NCI-H1694 treated with DMSO at 0.1 percent for 48 hours (cell line): ENCODE measurements at places on chromosomes 5 and 9.

DNA sequence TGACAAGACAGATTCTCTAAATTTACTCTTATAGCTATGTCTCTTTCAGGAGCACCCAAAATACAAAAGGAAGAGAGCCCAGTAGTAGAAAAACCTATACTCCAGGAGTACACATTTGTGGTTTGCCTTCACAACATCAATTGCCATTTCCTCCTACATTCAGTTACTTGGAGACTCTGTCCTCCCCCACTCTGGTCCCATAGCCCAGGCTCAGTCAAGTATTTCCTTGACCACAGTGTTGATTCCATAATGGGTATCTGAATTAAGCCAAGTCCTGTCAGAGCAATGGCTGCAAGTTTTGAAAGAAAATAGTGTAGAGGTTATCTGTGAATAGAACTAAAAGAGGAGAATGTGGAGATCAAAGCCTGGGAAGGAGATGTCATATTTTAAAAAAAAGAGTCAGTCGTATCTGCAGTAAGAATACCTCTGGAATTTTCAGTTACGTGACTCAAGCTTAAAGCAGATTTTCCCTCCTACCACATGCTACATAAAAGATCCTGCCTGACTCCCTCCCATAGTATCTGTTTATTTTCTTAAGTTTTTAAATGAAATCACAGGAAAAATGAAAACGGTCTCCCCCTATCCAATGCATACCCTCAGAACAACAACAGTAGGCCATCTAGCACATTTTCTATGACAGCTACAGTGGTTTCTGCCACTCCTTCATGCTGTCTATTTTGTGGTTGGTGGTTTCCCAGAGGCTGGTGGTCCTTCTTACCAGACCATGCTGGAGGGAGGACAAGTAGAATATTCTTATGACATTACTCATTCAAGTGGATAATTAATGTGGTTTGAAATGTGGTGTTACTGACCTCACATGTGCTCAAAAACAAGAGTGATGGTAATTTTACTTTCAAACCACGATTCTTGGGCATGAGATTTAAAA, 249.7 kb upstream of the TMEM161B start:
- no peak for DNase-seq

- DNase-seq, result no peak
Observed at GRCh38 chr5:43623048-43623680, 20.2 kb downstream of the NNT start.

DNA sequence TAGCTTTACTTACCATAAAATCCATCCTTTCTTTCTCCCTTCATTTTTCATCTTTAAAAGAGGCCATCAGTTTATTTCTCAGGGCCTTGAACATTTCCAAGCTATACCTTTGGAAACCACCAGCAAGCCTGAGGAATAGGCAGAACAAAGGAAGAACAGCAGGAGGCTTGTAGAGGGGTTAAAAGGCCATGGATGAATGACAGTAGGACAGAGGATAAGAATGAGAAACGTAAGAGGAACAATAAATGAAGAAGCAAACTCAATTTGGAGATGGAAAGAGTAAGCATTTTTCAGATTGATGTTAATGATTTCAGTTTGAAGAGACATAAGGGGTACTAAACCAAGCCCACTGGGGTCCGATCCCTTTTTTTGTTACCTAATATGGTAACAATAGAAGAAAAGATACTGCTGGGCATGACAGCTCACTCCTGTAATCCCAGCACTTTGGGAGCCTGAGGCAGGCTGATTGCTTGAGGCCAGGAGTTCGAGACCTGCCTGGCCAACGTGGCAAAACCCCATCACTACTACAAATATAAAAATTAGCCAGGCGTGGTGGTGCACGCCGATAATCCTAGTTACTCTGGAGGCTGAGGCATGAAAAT, 106.6 kb upstream of the NMUR2 start:
- no peak for DNase-seq

DNA sequence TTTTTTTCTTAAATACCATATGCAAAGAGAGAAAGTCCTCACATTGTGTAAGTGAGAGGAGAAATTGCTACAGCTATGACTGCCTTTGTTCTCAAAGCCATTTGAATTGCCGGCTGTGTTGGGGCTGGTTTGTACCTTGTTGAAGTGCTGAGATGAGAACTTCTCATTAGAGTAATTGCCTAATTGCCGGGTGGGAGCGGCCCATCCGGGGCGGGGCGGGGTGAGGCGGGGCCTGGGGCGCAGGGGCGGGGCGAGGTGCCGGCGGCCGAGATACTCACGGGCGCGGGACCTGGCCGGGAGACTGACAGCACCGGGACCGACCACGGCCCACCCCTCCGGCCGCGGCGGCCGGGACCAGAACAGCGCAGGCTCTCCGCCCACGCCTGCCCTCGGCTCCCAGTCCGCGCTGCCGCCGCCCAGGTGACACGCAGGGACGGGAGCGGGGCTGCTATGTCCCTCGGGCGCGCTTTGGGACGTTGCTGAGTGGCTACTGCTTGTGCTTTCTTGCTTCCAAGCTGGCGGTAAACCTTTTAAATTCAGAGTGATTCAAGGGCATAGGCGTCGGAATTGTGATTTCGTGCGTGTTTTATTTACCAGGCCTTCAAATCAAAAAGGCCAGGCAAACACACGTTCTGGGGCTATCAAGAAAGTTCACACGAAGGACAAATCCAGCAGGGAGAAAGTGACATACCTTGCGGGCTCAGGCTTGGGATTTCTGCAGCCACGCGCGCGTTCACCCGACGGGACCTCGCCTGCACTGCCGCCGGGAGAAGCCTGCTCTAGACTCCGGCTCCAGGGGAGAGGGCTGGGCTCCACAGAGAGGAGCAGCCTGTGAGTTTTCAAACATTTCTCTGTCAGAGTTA, 269.1 kb downstream of the FANCC start:
- no peak for DNase-seq

GRCh38 chr5:38916802-38917201, 71.0 kb downstream of the OSMR start:
- no peak for DNase-seq

DNA sequence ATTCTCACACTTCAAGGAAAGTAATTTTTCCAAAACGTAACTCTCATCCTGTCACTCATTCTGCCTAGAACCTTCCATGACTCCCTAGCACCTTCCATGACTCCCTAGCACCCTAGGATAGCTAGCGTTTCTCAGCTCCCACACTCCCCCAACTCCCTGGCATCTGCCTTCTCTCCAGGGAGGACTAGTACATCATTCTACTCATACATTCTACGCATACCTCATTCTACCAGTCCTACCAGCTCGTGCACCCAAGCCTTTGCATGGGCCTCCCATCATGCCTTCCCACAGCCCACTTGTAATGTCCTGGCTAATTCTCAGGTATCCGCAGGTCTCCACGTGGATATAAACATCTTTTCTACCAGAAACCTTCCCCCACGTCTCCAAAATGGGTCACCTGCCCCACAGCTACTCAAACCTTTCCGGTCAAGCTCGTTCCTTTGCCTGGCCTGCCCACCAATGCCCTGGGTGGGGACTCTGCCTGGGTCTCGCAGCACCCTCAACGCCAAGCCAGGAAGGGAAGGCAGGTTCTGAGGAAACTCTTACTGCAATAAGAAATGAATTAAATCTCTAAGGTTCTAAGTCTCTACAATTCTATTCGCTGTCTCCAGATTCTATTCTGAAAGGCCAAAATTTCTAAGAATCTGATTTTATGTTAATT, 930 bp downstream of the ANKS6 start:
- DNase-seq, result no peak

- DNase-seq, result no peak
Observed at GRCh38 chr5:82985763-82986162, 91.4 kb downstream of the TMEM167A start.

GRCh38 chr5:139653616-139654015, 5.5 kb downstream of the CXXC5 start:
- DNase-seq, result no peak

GRCh38 chr9:268616-269015, 54.0 kb downstream of the DOCK8 start:
- DNase-seq, result no peak

DNA sequence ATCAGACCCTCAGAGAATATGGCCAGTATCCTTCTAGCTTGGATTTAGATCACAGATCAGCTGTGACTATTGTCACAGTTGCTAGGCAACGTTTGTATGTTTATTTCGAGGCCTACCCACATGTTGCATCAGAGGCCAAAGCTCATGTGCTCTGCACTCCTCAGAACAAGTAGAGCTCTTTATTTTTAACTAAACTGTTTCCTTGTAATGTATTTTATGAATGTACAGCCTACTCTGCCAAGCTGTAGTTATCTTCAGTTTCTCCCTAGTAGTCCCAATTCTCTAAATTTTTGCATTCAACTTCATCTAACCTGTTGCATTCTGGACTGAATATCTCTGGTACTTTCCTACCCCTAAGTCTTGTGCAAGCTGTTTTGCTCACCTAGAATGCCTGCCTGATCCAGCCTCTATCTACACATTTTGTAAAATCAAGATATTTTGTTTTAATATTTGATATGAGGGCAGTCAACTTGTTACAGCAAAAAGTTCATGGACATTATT, 52.8 kb downstream of the CAST start:
- no peak for DNase-seq

DNA sequence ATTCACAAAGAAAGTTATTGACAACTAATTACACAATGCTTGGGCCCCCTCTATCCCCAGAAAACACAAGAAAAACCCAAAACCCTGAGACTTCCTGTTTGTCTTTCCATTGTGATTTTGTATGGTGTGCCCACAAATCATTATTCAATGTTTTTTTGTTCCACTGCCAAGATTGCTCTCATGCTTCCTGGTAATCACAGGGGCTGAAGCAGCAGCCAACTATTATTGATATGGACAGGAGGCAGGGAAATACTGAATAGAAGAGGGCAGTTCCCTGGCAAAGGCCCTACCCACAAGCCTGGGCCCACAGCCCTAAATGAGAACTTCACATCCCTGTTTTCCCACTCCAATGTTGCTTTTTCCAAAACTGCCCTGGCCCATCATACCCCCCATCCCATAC, 21.5 kb upstream of the RFK start:
- DNase-seq, result no peak

- no peak for DNase-seq
Observed at GRCh38 chr5:31213705-31214121, 20.2 kb downstream of the CDH6 start.

DNA sequence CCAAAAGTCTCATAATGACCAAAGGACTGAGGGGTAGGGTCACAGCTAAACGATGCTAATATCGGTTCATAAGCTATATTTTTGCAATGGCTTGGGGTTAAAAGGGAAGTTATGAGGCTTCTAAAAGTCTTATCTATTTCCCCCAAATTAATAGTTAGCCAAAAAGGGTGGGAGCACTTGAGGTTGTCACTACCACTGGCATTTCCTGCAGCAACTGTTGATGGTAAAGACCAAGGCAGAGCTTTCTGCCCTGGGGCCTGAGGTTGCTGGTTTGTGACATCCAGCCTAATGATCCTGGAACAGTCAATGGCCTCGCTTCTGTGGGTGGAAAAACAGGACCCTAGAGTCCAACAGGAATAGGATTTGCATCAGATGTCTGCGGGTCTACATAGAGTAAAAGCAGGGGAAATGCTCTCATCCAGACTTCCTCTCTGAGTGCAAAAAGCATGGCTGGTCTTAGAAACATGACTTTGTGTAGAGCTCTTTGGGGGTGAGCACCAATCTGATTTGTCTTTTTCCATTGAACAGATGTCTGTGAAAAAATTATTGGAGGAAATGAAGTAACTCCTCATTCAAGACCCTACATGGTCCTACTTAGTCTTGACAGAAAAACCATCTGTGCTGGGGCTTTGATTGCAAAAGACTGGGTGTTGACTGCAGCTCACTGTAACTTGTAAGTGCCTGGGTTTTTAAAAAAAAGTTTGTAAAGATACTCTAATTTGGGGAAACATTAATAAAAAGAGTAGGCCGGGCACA, 2.7 kb downstream of the GZMA start:
- DNase-seq, result no peak

- DNase-seq, result no peak
Observed at GRCh38 chr9:5868235-5868634, 22.5 kb upstream of the MLANA start.

DNA sequence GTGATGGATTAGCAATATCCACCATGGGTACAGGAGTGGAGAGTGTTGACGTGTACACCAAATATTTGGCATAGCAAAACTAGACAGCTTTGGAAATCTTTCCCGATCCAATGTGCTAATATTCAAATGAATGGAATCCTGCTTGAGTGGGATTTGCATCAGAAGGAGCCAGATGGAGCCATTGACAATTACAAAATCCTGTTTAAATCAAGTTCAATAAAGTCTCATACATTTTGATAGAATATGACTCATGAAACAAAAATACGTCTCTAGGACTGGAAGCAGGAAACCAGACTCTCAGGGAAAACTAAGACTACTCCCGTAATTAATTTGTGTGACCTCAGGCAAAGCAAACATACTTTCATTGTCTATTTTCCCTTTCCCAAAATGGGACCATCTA, 13.0 kb downstream of the TNC start:
- DNase-seq, result no peak

DNA sequence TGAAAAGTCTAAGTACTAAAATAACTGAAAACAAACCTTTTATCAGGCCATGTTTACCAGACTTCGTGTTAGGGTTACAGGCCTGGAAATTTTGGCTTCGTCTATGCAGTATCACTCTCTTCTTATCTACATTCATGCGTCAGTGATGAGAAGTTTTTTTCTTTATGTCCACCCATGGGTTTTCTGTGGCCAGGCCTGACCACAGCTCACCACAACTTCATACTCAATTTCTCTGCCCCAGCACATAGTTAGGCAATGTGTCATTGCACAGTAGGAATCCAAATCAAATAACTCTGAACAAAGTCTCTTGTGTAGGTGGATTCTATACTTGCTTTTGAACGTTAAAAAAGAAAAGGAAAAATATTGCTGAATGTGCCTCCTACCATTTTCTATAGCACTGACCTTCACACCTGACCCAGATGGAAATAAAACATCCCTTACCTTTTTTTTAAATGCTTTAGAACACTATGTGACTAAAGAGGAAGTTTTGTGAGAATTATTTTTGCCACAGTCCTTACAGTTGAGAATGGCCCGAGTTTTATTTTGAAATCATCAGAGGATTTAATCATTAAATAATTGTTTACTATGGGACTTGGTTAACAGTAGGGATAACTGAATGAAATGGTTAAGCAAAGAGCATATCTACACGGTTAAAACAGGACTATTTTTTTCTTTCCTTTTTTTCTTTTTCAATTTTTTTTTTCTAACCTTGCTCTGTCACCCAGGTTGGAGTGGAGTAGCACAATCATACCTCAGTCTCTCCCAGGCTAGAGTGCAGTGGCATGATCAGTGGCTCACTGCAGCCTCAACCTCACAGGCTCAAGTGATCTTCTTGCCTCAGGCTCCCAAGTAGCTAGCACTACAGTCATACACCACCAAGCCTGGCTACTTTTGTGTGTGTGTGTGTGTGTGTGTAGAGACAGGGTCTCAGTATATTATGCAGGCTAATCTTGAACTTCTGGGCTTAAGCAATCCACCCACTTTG, 1247.0 kb upstream of the ACO1 start:
- DNase-seq, result no peak
